Mesendoderm (in vitro differentiated cells): ENCODE measurements at places on chromosomes 6 and 20.

- DNase-seq: no peak
Observed at GRCh38 chr6:20412682-20413073, 11.0 kb downstream of the E2F3 start.

GRCh38 chr6:7591770-7592169 lies 1.8 kb downstream of the SNRNP48 start:
- DNase-seq: no peak

- peak; percentile 42 for DNase-seq
Observed at GRCh38 chr20:51393571-51393970, 148.9 kb downstream of the NFATC2 start.

DNA sequence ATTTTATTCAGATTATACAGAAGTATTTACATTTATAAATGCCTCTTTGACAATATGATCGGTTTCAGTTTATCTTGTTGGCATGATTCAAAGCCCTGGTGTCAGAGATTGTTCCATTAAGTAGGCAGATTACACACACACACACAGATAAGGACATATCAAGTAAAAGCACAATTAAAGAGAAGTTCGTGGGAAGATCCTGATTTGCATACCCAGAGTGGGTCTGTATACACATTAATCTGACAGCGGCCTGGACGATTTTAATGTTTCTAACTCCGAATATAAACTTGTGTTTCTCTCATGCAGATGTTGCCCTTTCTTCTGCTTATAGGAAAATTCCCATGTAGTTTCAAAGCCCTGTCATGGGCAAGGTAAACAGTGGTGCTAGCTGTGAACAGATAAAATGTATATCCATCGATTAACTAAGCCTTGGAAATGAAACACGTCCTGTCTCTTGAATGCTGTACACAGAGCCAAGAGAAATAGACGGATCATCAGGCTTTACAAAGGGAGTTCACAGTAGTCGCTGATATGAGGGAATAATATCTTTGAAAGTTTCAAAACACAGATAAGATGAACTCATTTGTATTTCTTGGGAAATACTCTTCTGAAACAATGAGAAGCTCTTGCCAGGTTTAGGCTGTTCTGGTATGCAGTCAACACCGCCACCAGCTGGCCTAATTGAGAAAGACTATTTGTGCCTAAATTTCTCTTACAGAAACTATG lies 108.2 kb upstream of the GMDS start:
- peak; percentile 72 for DNase-seq

DNA sequence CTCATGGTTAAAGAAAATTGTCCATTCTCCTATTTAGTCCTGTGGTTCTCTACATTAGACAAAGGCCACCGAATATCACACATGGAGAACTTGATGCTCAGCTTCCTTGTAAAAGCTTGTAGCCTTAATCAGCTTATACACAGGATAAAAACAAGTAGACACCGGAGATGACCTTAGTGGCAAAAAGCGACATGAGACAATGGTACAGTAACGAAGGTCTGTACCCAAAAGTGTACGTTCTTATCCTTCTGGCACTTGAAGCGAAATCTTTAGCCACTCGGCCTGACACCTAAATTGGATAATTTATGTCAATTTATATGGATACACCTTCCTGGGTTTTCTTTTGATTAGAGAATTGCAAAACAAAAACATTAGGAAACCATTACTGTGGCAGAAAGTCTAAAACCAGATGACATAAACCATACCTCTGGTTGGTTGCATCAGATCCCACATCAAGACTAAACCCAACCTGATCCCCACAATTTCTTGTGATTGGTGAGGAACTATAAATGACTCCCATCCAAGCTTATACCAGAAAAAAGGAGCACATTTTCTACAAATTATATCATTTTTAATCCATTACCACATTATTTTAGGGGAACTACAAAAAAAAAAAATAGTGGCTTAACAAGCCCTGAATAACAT lies 6.1 kb downstream of the RBM39 start:
- DNase-seq: no peak
